ENCODE measurements at places on chromosomes 4 and X.

DNA sequence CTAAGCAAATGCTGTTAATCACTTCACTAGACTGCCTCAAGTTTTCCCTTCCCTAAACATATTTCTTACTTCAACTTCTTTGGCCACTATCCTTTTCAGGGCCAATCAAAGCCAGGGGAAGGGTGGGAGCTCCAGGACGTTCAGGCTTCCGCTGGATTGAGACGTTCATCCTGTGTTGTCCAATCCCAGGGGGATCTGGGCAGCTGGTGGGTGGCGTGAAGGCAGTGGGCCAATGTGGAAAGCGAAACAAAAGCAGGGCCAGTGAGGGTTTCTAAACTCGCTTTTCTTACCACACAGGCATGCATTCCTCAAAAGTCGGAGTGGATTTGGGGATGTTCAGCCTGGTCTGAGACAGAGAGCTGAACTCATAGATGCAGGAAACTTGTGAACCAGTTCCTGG is 7.6 kb downstream of the CXCL13 start:
- no peaks in the 10 kb centered on the region for H3K36me3 ChIP-seq
- no peak overlapping the region for H3K4me3 ChIP-seq
- H3K27ac ChIP-seq: no peak overlapping the region
- H3K27me3 ChIP-seq: peaks cover 9% of the 10 kb centered on the region
- no peaks in the 10 kb centered on the region for H3K4me1 ChIP-seq

DNA sequence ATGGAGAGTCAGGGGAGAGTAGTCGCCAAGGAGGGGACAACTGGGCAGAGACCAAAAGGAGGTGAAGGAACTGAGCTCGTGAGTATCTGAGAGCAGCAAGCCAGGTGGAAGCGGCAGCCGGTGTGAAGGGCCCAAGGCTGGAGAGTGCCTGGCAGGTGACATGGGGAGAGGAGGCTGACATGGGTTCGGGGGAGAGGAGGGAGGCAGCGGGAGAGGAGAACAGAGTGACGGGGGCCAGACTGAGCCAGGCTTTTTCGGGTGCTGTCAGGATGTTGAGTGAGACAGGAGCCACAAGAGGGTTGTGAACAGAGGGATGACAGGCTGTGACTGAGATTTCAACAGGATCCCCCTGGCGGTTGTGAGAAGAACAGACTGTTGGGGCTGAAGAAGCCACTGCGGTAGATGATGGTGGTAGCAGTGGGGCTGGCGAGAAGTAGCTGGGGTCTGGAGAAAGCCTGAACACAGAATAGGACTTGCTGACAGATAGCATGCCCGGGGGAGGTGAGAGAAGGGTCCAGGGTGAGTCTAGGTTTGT is 5.7 kb downstream of the ELK1 start:
- no peaks in the 10 kb centered on the region for H3K27me3 ChIP-seq
- no peak overlapping the region for H3K27ac ChIP-seq
- DNase-seq: no peak
- H3K36me3 ChIP-seq: peaks cover 10% of the 10 kb centered on the region
- no peak overlapping the region for H3K4me3 ChIP-seq

DNA sequence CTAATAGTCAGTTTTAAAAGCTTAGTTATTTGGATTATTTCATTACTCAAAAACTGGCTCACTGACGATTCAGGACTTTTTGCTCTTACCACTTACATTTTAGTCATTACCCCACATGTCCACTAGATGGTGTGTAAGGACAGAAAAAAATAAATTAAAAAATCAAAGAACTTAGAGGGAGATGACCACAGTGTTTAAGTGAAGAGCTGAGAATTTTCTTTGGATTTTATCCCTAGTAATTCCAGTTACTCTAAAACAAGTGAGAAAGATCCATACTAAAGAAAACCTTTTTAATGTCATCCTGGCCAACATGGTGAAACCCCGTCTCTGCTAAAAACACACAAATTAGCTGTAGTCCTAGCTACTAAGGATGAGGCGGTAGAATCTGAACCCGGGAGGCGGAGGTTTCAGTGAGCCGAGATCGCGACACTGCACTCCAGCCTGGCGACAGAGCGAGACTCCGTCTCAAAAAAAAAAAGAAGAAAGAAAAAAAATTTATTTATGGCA is 26.4 kb upstream of the TMPRSS11B start:
- peak; percentile 65 for DNase-seq
- no peaks in the 10 kb centered on the region for H3K27me3 ChIP-seq
- H3K27ac ChIP-seq: no peak overlapping the region
- H3K4me3 ChIP-seq: peak overlapping the region; percentile 44
- no peaks in the 10 kb centered on the region for H3K36me3 ChIP-seq

DNA sequence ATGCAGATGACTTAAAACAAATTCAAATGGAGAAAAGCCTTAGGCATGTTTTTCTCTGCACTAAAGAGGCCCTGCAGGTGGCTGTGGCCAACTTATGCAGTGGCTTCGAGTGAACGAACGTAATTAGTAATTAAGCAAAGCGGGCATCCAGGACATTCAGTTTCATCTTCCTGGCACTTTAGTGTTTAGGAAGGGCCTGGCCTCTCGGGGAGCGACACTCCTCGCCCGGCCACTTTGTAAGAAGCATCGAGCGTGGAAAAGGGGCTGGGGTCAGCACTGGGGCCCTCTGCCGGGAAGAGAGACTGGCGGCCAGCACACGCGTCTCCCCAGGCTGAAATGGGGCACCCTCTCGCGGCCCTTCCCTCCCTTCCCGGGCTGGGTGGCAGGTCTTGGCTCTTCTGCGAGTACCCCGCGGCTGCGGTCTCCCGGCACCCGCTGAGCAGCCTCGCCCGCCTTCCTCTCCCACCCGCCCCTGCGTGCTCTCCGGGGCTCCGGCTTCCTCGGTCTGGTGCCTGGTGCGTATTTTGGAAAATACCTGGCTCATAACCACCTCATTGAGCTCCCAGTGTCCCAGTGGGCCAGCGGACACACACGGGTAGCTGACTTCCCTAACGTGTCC is 677 bp upstream of the CYP4V2 start:
- H3K27ac ChIP-seq: peak overlapping the region; percentile 66
- peak overlapping the region; percentile 80 for H3K4me3 ChIP-seq
- DNase-seq: peak; percentile 10
- peaks cover 14% of the 10 kb centered on the region for H3K4me1 ChIP-seq

- H3K4me3 ChIP-seq: no peak overlapping the region
- no peaks in the 10 kb centered on the region for H3K27me3 ChIP-seq
- H3K36me3 ChIP-seq: no peaks in the 10 kb centered on the region
- DNase-seq: no peak
- no peak overlapping the region for H3K27ac ChIP-seq
Measured at GRCh38 chrX:119187298-119187697, 48.8 kb upstream of the PGRMC1 start.

DNA sequence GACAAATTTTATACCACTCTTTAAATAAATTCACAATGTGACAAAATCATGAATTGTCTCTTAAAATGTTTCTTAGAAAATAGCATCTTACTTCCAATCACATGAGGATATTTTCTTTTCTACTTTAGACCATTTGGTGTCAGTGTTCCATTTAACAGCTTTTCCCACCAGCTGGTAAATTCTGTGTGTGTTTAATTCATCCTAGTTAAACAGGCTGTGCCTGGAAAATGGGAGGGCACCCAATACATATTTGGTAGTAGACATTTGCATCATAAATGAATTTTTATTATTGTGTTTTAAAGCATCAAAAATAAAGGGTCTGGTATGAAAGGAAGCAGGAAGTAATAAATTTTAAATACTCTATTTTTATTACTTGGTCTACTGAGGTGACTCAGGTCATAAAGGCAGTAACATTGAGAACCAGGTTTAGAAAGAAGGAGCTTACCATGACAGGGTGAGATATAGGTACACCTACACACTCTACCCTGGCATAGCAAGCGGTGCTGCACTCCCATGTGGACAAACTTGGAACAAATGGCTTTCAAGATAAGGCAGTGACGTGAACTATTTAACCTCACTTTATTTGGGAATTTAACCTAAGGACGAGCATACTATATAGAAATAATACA is 344.5 kb downstream of the BMPR1B start:
- H3K27ac ChIP-seq: no peak overlapping the region
- no peak overlapping the region for H3K4me3 ChIP-seq
- no peak for DNase-seq
- H3K4me1 ChIP-seq: peaks cover 12% of the 10 kb centered on the region

DNA sequence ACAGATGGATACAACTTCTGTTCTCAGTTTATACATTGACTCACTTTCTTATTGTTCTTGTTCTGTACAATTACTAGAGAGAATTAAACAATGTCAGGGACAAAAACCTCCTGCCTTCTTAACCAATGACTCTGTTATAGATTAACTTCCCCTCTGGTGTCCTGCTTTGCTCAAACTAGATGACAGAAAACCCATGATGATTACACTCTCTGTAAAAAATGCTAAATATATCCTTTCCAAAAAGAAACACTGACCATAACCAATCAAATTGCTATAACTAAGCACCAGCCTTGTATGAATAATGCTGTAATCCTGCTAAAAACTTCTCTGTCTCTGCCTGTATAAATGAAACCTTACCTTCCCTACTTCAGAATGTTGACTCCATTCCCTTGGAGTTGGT is 29.8 kb upstream of the IL13RA2 start:
- H3K4me1 ChIP-seq: no peaks in the 10 kb centered on the region
- no peak overlapping the region for H3K27ac ChIP-seq
- H3K4me3 ChIP-seq: no peak overlapping the region
- peak; percentile 45 for DNase-seq

- no peak overlapping the region for H3K27ac ChIP-seq
- DNase-seq: no peak
- H3K4me3 ChIP-seq: no peak overlapping the region
- H3K27me3 ChIP-seq: no peaks in the 10 kb centered on the region
- H3K36me3 ChIP-seq: no peaks in the 10 kb centered on the region
Measured at GRCh38 chrX:133609166-133609565, 193.9 kb upstream of the GPC4 start.

All from astrocyte (in vitro differentiated cells and primary cell).